ENCODE measurements at places on chromosomes 4 and X.

GRCh38 chrX:13473442-13474163 is 95.8 kb upstream of the EGFL6 start:
- no peak for DNase-seq

GRCh38 chr4:88225232-88226105 is 58.9 kb downstream of the PPM1K start:
- DNase-seq: no peak

DNA sequence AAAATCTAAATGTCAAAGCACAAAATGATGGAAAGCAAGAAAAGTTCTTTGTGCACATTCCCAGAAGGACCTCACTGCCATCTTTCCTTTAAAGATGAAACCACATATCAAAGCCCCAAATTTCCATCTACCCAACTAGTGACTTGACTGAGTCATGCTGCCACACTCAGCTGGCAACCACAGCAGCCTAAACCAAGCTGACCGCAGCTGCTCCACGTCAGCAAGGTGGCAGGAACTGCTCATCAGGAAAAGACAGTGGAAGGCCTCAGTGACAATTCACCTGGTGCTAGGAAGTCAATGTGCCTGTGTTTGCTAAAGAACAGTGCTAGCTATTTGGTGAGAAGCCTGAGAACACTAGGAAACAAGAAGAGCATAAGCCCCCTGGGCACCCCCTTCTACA is 26.1 kb downstream of the ACOX3 start:
- DNase-seq: no peak

- DNase-seq: no peak
These were observed 895 bp upstream of the OPN1LW start for GRCh38 chrX:154142950-154143745.

DNA sequence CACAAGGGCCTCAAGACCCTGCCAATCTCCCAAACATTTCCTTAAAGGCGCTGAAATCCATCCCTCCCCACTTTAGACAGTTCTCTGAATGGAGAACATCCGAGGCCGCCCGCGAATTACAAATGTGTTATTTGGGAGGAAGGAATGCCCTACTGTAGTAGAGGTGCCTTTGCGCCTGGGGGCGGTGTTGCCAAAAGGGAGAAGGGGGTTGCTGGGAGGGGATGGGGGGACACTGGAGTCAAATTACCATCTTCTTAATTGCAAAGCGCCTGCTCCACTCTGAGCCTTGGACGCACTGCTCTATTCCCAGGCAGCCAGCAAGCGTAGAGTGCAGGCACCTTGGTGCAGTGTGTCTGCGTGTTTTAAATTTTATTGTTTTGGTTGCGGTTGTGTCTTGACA is 2.7 kb downstream of the TMEM255A start:
- no peak for DNase-seq

GRCh38 chr4:85423431-85423830 is 51.5 kb upstream of the ARHGAP24 start:
- DNase-seq: no peak

- no peak for DNase-seq
These were observed 1.6 kb downstream of the PAPSS1 start for GRCh38 chr4:107718351-107718965.

GRCh38 chrX:31228909-31229308 is 157.1 kb upstream of the FTHL17 start:
- DNase-seq: no peak

- no peak for DNase-seq
These were observed 32.0 kb downstream of the ATXN3L start for GRCh38 chrX:13287816-13288215.

DNA sequence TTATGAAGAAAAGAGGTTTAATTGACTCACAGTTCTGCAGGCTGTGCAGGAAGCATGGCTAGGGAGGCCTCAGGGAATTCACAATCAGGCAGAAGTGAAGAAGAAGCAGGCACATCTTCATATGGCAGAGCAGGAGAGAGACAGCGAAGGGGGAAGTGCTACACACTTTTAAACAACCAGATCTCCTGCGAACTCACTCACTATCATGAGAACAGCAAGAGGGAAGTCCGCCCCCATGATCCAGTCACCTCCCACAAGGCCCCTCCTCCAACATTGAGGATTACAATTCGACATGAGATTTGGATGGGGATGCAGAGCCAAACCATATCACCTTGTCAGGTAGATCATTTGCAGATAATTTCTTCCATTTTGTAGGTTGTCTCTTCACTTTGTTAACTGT is 555.5 kb upstream of the MAGEB2 start:
- DNase-seq: no peak

All from AG04449 (cell line).